ENCODE measurements at places on chromosomes 12 and 14. TPM values are rescaled to one million over a fixed set of nuclear protein-coding genes. Genes with fewer than 3 reads are reported as not detected.

DNA sequence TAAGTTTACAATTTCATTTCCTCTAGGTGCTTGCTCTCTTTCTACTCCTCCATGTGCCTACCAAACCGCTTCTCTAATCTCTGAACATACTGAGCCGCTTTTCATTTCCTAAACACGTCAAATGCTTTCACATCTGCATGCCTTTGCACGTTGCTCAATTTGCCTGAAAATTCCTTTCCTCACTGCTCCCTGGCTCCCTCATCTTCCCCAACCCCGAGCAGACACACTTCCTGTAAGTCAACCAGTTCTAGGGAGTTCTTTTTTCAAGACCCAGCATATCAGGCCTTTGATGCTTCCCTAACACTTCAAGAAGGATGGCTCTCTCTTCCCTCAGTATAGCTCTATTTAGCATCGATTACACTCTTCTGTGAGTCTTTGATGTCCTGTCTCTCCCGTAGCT lies 50.3 kb downstream of the LMO3 start:
- DNase-seq, result no peak

GRCh38 chr12:2687058-2687457 lies 107.7 kb upstream of the FKBP4 start:
- no peak for DNase-seq

SNW1 gene
- total RNA-seq, result 50.4 TPM

AMDHD1 gene
- total RNA-seq, result 0.27 TPM

SNAPC1 gene
- total RNA-seq, result 11.8 TPM
